Fibroblast of skin of abdomen (primary cell): ENCODE measurements at places on chromosomes 4 and X.
A peak's percentile ranks its signal among the peaks of the same experiment; 100 is the strongest.

- no peak for DNase-seq
These were observed 1.5 kb upstream of the TLR7 start for GRCh38 chrX:12865359-12865758.

DNA sequence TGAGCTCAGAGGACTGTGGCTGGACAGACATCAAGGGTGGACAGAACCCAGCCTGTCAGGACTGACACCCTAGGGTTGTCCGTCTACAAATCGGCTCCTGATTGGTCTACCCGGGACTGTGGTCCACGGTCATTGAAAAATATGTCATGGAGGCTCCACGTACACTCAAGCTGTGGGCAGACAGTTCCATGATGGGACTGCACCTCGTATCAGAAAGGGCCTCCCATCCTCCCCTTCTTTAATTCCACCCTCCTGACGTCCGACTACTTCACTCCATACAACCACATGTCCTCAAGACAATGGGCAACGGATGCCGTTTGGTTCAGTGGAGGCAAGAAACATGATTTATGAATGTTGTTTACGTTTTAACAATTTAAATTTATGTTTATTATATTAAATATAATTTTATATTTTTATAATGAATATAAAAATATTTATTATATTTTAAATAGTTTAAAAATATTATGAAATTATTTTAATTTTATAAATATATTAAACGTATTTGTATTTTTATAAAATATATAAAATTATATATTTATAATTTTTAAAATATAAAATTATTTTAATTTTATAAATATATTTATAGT lies 58.0 kb upstream of the SHOX start:
- DNase-seq: no peak

- peak; percentile 55 for DNase-seq
These were observed 80.7 kb upstream of the EOLA2 start for GRCh38 chrX:150018931-150019361.

GRCh38 chrX:133375615-133376340 lies 39.5 kb downstream of the GPC4 start:
- DNase-seq: no peak

DNA sequence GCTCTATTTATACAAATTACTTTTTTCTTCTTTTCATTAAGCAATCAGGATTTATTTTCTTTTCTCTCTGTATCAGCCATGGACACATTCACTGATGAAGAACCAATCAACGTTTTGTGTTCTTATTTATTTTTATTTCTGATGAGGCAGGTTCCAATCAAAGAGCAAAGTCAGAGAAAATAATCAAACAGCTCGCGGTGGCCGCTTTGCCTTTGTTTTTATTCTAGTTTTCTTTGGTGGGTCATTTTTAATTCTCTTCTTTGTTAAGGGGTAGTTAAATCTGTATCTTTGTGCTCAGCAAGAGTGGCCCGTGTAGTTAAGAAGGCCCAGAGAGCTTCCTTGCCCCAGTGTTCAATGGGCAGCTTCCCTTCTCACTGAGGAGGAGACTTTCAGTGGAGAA lies 71.4 kb downstream of the FBXO8 start:
- DNase-seq: no peak
